Umbilical cord (tissue), 2 donors: ENCODE measurements at places on chromosomes 5 and 9. TPM values are rescaled to one million over a fixed set of nuclear protein-coding genes. Genes with fewer than 3 reads are reported as not detected.

DNA sequence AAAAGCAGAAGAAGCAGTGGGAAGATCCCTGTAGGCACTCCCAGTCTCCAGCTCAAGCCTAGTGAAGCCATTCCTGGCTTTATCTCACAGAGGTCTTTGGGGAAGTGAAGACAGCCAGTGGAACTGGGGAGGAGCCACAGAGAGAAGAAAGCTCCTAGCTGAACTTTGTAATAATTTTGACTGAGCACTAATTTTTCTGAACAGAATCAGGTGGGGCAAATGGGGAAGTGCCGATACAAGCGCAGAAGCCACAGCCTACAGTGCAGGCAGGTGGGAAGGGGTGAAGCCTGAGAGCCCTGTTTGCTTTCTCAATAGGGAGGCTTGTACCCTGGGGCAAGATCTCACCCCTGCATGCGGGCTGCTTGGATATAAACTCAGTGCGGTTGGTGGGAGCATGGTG is 48.4 kb upstream of the SNAPC3 start:
- no peak for DNase-seq

DNA sequence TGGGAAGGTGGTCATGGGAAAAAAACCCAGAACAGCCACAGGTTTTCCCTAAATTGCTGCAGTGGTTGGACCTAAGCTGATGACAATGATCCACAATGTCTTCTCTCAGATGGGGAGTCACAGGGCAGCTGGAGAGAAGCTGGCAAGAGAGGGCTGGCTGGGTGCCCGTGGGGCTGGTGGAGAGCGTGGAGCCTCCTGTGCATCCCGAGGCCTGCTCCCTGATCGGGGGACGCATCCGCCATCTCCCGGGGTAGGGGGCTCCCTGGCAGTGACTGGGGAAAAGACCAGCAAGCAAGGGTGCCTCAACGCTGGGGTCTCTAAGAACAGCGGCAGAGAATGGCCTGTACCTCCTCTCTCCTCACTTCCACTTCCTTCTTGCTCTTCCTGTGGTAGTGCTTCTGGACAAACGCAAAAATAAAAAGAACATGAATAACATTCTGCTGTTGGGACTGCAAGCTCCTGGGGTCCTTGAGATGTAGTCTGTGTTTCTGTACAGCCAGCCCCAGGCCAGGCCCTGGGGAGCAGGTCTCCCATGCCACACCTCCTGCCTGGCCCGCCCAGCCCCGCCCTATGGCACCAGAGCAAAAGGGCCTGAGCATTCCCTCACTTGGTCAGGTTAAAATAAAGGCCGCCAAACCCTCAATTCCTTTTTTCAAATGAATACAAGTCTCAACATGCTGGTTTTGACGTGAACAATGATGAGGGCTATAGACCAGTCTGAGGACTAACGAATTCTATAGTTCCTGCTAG is 7.0 kb upstream of the MRNIP start:
- DNase-seq = no peak

- DNase-seq = no peak
These were observed 3.7 kb upstream of the OTULIN start for GRCh38 chr5:14660833-14661232.

DNA sequence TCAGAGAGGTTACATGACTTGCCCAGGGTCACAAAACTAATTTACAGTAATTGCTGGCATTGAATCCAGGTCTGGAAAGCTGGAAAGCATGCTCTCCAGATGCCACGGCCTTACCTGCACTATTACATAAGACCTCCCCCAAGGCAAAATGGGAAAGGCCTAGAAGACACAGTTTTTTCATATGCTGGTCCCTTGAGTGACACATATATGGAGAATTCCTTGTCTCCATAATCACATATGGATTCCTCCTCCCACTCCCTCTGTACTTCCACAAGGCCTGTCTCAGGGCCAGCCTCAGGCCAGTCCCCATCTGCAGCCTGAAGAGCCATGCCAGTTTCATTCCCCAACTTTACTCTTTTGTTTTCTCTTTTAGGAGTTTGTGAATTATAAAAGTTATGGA is 28.6 kb upstream of the MEIKIN start:
- DNase-seq = no peak

GRCh38 chr5:135693371-135693955 is 114.7 kb upstream of the CXCL14 start:
- DNase-seq = no peak

GRCh38 chr9:134291452-134291881 is 34.8 kb upstream of the RXRA start:
- no peak for DNase-seq

GRCh38 chr9:124934290-124934689 is 6.6 kb downstream of the GOLGA1 start:
- DNase-seq = peak; percentile 15

DNA sequence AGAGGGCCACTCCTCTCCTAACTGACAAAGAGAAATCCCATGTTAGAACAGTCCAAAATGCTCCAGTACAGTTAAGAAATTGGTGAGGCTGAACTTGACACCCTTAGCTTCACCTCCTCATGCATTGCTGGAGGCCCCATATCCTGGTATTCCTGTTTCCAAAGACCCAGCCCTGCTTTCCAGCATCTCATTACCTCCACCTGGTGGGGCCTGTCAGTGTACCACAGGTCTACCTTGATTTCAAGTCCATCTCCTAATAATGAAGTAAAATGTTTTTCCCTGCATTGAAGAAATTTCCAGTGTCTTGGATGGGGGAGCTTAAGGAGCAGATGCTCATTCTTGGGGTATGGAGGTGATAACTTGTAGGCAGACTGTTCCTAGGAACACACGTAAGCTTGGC is 70.6 kb upstream of the S1PR3 start:
- no peak for DNase-seq

DNA sequence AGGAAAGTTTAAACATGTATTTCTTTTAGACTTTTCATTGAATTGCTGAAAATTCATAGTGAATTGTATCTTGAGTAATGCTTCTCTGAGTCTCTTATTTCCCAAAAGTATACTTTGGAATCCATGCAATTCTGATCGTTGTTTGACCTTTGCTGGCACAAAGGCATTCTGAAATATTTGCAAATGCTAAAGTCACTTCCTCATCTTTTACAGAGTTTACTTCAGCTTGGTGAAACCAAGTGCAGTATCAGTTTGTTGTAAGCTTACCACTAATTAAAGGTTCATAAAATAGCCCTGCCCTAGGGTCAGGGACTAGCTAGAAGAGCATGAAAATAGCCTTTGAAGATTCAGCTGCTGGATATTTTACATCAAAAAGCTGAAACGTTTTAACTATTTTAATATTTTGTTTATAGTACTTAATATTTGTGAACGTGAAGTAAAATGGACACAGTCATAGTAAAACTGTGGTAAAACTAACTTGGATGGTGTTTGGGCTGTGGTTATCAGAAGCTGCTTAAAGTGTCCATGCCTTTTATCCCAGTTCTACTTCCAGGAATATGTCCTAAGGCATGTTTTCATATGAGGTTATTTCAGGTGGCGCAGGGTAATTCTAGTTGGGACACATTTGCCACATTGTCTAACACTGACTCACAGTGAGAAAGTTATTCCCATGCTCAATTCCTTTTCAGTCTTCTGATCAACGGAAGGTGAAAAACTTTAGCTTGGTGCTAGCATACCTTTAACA is 45.3 kb downstream of the SLC22A5 start:
- DNase-seq = peak; percentile 26

- no peak for DNase-seq
These were observed 35.2 kb downstream of the HMCN2 start for GRCh38 chr9:130300739-130301138.

- peak; percentile 82 for DNase-seq
These were observed 137.9 kb upstream of the OTULINL start for GRCh38 chr5:14443671-14444093.

GRCh38 chr9:112881331-112881730 is 9.3 kb downstream of the SLC46A2 start:
- no peak for DNase-seq

- DNase-seq = no peak
These were observed 264.1 kb downstream of the CD180 start for GRCh38 chr5:66932457-66932856.

GRCh38 chr9:75046725-75047345 is 18.7 kb upstream of the CARNMT1 start:
- no peak for DNase-seq

GRCh38 chr9:109453210-109453842 is 44.8 kb downstream of the PTPN3 start:
- peak; percentile 71 for DNase-seq

DNA sequence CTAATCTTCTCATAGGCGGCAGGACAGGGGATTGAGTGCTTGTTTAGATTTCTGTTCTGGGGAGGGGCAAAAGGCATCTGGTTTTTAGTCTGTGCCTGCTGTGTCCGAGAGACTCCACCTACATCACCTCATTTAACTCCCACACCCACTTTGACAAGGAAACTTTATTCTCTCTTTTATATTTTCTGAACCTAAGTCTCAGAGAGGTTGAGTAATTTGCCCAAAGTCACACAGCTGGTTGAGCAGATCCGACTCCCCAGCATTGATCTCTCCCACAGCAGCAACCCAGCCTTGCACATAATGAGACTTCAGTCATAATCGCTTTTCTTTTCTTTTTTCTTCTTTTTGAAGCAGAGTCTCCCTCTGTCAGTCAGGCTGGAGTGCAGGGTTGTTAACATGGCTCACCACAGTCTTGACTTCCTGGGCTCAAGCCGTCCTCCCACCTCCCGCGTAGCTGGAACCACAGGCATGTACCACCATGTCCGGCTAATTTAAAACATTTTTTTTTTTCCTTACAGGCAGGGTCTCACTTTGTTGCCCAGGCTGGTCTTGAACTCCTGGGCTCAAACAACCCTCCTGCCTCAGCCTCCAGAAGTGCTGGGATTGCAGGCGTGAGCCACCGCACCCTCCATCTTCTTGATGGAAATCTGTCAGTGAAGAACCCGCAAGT is 36.5 kb upstream of the ANKRD33B start:
- DNase-seq = no peak

DNA sequence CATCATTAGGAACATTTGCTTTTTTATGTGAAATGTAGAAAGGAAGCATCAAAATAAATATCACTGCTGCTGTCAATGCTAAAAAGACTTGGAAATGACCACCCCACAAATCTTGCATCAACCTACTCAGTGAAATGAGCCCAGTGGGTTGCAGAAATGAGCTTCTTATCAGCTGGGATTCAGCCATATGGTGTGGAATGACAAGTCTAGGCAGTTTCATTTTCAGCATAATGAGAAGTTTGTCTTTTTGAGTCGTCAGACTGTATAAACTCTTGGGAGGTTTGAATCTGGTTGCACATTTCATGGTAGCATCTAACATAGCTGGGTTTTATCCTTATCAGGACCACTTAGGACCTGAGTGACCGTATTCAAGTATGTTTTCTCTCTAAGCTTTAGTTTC is 251.1 kb upstream of the PPP1R2B start:
- DNase-seq = no peak

GRCh38 chr9:124941679-124942561 is 1.0 kb upstream of the GOLGA1 start:
- peak; percentile 79 for DNase-seq

DNA sequence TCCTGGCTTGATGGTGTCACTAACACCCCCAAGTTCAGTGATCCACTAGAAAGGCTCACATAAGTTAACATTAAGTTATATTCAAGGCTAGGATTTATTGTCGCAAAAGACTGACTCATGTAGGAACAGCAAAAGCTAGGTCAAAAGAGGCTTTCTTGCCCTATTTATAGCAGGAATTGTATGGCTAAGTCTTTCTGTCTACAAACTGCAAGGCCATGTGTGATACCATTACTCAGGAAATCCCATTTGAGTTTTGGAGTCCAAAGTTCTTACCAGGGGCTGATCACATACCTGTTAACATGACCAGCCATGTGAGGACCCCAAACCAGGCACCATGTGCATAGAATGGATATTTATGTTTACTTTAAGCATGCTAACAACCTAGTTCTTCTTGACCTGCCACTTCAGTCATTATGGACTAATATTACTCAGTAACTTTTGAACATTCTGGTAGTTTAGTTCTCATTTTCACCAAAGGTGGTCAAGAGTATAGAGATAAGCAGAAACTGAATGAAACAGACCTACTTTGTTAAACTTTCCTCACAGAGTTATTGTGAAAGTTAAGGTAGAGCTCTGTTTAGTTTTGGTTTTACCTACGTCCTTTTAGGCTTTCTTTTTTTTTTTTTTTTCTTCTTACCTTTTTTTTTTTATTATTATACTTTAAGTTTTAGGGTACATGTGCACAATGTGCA is 281.1 kb downstream of the FER start:
- DNase-seq = no peak

GRCh38 chr9:121204121-121204520 is 2.5 kb upstream of the RAB14 start:
- DNase-seq = no peak

DNA sequence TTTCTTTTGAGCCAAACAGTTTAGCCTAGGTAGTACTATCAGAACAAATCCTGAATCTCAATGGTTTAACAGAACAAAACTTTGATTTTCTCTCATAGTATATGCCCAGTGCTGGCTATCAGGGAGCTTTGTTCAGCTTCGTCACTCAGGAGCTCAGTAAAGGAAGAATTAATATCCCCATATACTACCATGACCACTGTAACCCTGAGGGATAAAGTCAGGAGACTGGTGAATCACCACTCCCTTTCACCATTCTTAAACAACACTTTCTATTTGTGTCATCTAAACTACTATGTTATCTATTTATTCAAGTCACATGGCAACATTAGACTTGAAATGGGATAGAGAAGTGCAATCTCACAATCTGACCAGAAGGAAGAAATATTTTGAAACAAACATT is 522.6 kb upstream of the COX7C start:
- DNase-seq = no peak

- DNase-seq = no peak
These were observed 485 bp upstream of the HABP4 start for GRCh38 chr9:96449523-96449844.

DNA sequence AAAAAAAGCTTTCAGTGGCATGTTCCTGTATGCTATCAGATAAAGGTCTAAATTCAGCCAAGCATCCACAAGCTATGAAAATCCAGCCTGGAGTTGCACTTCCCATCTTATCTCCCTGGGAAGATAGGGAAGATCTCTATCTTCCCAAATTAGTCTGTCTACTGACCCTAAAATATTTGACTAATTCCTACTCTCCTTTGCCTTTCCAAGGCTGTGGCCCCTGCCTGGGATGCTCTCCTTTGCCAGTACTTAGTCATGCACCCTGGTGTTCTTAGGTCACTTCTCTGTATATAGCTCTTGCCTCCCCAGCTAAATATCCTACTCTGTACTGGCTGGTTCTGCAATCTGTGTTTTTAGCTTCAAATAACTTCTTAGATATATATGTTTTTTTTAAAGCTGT is 44.0 kb upstream of the PLPP1 start:
- DNase-seq = peak; percentile 45

GRCh38 chr5:123367739-123368138 is 55.5 kb downstream of the CEP120 start:
- peak; percentile 40 for DNase-seq

GRCh38 chr5:68067291-68067690 is 148.3 kb upstream of the PIK3R1 start:
- no peak for DNase-seq

The SCGB3A1 gene
- total RNA-seq = not detected

The PCA3 gene
- total RNA-seq = 8.4 TPM

The BAAT gene
- total RNA-seq = 1.2 TPM

The SARDH gene
- total RNA-seq = 7.7 TPM

The RALGPS1 gene
- total RNA-seq = 2.9 TPM

The SAPCD2 gene
- total RNA-seq = 2.6 TPM

The TNFSF15 gene
- total RNA-seq = 4.3 TPM

The PCDHGA4 gene
- 6.0 TPM for total RNA-seq
